B cell (primary cell): ENCODE measurements at places on chromosomes 6 and 20.

GRCh38 chr20:17870086-17870740, 98.4 kb downstream of the SNX5 start:
- DNase-seq, result no peak

DNA sequence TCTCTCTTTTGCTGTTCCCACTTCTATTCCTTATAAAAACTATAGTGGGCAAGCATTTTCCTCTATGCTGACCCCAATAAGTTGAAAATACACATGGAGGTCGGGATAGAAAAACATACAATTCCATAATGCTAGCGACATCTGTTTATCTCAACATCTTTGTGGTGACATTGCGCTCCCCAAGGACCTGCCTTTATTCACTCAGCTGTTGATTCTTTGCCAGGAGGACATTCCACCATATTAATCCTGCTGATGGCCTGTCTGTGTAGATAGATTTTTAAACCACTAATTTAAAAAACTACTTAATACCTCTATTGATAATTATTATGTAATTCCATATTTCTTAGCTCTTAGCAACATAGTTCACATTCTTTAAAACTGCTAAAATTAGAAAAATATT, 555.3 kb upstream of the MAP3K7 start:
- DNase-seq, result no peak

- no peak for DNase-seq
Observed at GRCh38 chr6:21270636-21271201, 322.8 kb upstream of the SOX4 start.

GRCh38 chr6:151310852-151311767, 71.3 kb downstream of the AKAP12 start:
- DNase-seq, result no peak
